HFFc6 (cell line): ENCODE measurements at places on chromosomes 12 and 14.

- DNase-seq: no peak
Observed at GRCh38 chr14:24232645-24233537, at the start of gene GMPR2. Gene GMPR2 (plus strand): TSS chr14:24232929. CDS start chr14:24233254, 325 bp downstream.

DNA sequence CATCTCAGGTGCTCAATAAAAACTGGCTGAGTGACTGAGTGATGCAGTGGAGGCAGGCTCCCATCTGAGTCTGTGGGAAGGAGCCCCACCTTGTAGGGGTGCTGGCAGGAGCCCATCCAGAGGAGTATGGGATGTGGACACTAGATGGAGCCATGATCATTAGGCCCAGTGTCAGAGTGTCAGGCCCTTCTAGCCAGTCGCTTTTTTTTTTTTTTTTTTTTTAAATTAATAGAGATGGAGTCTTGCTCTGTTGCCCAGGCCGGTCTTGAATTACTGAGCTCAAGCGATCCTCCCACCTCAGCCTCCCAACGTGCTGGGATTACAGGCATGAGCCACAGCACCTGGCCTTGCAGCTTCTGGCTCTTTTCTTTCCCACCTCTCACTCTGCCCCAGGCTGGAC, 11.5 kb downstream of the RITA1 start:
- DNase-seq: peak; percentile 77

- DNase-seq: no peak
Observed at GRCh38 chr14:76480426-76480825, 104.5 kb downstream of the ESRRB start.

DNA sequence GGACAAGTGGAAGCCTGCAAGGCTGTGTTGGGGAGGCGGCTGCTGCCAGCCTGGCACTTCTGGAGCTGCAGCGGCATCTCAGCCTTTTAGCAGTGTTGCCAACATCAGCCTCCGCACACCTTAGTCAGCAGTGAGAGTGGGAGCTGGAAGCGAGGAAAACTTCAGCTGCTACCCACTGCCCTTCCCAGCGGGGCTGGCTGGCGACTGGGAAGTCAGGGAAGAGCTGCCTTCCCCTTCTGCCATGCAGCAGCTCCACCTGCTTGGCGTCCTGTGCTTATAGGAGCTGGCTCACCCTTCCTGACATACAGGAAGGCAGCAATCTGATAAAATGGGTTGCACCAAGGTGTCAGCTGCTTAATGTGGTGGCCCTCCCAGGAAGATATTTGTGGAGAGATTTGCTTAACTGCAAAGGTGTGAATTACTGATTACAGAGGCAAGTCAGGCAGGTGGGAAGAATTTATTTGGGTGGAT, 15.4 kb upstream of the PLEKHG3 start:
- no peak for DNase-seq

DNA sequence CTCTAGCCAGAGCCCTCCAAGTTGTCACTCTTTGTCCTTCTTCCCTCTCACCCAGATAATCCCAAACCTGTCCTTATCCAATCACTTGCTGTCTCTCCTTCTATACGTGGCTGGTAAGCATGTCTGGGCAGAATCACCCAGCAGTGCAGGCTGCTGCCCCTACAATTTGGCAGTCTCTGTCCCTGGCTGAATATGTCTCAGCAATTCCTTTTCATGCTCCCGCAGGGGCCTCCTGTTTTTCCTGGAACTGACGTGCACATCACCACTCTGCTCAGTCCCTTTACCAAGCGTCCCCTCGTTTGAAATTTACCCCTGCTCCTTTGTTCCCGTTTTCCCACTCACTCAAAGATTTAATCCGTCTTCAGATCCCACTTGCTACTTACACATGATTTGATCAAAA, 80.0 kb downstream of the ST8SIA1 start:
- DNase-seq: no peak

DNA sequence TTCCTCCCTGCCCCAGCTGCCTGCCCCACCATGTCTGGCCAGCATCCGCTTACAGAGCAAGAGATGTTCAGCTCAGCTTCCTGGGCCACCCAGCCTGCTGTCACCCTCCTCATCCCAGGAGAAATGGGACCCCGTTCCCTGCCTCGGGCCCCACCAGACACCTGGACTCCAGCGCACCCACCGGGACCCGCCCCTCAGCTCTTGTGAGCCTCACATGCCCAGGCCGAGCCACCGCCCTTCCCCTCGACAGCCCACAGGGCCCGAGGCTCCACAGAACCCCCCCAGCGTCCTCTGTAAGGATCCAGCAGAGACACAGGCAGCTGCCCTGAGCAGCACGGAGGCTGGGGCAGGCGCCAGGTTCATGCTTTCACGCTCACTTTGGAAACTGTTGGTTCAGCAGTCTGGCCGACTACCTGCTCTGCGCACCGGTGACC, 18.4 kb upstream of the C14orf180 start:
- no peak for DNase-seq

DNA sequence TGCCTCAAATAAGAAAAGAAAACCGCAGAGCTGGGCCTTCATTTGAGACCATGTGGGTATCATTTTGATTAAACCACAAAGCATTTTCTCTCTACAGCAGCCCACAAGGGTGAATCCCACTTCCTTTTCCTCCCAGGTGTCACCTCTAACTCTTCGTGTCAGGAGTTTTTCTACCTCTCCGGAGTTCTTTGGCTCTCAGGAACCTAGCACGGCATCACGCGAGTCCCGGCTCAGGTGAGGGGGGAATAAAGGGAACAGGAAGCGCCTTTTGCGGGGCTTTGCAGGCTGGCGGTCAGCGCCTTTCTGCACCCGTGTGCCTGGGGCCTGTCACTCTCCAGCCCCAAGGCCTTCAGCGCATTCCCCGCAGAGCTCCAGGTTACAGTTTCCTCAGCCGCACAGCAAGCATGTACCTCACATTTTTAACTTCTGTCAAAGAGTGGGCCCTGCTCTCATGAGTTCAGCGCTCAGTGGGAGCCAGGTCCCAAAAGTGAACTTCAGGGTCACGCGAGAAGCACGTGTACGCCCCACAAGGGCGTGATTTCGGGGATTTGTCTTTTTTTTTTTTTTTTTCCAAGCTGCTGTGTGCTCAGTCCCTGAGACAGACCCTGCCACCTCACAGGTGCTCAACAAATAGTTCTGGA, 740 bp upstream of the PRPF40B start:
- DNase-seq: peak; percentile 14

GRCh38 chr14:67762051-67762450, 54.3 kb downstream of the ZFYVE26 start:
- no peak for DNase-seq

DNA sequence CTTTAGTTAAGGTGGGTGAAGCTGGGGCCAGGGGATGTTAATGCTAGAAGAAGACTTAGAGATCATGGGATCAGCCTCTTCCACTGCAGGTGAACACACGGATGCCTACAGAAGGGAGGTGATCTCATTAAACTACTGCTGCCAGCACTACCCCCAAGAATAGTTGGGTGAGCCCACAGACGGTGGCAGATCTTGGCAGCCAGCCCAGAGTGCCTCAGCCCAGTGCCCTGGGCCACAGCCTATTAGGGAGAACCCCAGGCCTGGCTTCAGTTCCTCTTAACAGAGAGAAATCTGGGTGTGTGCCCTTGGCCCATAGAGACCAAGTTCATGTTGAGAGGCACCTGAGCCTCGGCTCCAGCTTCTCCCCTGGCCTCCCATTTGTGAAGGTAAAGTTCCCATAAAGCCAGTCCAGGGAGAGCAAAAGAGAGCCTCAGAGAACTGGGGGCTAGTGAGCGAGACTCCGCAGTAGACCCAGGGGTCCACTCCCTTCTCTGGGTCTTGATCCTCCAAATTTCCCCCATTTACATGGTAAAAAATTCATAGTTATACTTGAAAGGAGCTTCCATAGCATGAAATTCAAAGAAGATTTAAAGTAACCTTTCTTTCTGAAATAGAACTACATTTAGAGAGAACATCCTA, 125.0 kb upstream of the CCND2 start:
- DNase-seq: no peak

DNA sequence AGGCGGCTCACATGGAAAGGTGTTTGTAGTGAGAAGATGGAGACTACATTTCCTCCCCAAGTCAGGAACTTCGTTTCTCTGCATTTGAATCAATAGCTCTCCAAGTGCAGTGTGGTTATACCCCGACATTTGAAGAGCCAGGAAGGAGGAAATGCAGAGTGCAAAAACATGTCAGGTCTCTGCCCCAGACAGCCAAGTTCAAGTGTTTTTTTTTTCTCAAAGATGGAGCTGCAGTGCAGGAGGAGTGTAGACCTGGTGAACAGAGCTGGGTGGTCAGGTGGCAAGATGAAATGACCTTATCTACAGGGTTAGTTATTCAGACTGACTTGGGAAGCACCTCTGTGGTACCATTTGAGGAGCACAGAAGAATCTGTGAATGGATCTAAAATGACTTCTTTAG, 21.3 kb downstream of the MLXIP start:
- DNase-seq: no peak

DNA sequence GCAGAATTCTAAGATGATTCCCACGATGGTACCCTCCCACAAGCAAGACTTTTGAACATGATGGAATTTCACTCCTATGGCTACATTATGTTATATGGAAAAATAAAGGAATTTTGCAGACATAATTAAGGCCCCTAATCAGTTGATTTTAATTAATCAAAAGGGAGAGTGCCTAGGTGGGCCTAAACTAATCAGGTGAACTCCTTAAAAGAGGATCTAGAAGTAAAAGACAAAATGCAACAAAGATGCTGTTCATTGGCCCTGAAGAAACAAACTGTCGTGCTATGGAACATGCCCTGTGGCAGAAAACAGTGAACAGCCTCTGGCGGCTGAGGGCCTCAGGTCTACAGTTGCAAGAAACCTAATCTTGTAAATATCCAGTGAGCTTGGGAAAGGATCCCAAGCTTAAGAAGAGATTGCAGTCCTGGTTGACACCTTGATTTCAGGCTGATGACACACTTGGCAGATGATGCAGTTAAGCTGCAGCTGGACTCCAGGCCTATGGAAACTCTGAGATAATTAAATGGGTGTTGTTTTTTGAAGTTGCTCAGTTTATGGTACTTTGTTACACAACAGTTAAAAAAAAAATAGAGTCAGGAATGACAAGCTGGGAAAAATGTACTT, 13.8 kb downstream of the TMCC3 start:
- DNase-seq: no peak

GRCh38 chr12:72610854-72611358, 338.7 kb downstream of the TRHDE start:
- no peak for DNase-seq

DNA sequence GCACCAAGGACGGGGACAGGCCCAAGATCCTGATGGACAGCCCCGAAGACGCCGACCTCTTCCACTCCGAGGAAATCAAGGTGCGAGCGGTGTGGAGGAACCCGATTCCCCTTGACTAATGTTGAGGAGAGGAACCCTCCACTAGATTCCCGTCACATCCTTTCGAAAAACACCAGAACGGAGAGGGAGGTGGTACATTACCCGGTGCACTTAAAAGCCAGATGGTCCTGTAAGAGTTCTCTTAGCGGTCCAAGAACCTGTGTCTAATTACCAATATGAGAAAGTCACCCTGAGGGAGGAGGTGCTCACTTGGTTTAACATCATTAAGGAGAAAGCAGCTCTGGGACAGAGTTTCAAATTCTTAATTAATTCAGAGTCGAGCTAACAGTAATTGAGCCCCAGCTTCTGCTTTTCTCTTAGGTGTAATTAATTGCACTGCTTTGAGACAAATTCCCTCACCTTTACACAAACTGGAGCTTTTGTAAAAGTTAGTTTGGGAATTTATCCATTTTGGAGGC, 450 bp downstream of the PRKAB1 start:
- DNase-seq: no peak

- no peak for DNase-seq
Observed at GRCh38 chr14:96806836-96807235, 9.7 kb downstream of the VRK1 start.

DNA sequence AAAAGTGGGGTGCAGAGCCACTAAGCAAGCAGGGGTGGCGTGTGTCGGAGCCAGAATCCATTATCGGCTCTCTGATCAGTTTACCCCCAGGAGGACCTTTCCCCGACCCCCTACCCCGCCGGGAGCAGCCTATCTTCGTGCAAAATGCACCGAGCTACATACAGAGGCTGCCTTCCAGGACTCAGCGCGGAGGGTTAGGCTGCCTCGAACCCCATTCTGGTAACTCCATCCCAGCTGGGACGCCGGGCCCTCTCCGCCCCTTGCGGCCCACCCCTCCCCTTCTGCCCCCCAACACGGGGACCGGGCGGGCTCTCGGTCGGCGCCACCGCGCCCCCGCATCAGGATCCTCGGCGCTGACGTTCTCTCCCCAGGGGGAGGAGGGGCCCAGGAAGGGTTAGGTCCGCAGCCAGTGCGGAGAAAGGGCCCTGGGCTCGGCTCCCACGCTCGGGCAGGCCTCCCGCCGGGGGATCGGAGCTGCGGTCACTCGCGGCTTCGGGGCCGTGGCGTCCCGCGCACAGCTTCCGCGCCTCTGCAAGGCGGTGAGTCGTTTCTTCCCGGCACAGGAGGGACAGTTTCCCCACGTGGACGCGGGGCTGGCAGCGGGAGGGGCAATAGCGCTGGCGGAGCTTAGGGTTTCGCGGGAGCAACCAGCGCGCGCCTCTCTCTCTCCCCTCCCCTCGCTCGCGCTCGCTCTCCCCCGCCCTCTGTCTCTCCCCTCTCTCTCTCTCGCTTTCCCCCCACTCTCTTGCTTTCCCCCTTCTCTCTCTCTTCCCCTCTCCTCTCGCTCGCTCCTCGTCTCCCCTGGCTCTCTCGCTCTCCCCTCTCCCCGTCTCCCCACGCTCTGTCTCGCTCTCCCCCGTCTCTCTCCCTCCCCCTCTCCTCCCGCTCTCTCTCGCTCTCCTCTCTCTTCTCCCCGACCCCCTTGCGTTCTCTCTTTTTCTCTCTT, 12.5 kb upstream of the MAP3K9 start:
- DNase-seq: peak; percentile 33

DNA sequence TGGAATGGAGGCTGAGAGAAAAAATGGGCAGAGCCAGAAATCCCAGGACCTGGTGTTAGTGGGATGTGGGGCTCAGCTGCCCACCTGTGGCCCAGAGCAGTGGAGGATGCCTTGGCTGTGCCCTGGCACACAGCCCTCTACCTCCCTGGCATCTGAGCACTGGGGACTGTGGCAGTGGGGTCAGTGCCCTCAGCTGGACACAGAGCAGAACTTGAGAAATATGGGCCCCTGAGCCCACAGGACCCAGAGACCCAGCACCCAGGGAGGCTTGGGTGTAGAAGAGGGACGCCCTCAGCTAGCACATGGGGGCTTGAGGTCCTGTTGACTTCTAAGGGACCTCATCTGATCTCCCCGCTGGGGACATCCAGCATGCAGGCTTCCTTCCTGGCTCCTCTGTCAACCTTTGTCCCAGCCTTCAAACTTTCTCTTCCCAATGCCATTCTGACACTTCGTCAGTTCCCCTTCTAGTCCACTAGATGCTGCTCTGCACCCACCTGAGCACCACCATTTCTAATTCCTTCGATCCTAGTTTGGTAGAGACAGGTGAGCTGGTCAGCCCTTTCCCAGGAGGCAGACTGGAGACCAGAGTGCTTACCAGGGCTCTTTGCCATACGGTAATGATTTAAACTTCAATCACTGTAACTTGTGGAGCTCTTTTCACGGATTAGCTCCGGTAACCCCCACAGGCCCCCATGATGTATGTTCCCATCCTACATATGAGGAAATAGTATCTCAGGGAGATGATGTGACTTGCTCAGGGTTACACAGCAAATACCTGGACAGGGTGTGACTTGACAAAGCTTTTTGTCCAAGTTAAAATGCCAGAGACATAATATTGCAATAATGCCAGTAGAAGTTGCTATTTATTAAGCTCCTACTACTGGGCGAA, 143.7 kb downstream of the ASCL4 start:
- no peak for DNase-seq

DNA sequence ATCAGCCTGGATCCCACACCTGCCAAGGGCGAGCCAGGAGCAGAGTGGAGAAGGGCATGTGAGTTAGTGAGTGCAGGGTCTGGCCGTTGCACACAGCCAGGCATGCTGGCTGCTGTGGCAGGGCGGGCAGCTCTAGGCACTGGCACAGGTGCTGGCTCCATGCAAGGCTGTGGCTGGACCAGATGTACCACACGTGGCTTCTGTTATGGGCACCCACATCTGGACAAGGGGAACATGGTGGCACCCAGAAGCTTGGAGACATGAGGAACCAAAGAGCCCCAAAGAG, 20.1 kb downstream of the SERPINA3 start:
- DNase-seq: no peak
